T-cell (primary cell): ENCODE measurements at places on chromosomes 7 and 10. TPM values are rescaled to one million over a fixed set of nuclear protein-coding genes. Genes with fewer than 3 reads are reported as not detected.
A peak's percentile ranks its signal among the peaks of the same experiment; 100 is the strongest.

Gene HMX3
- total RNA-seq = not detected

DNA sequence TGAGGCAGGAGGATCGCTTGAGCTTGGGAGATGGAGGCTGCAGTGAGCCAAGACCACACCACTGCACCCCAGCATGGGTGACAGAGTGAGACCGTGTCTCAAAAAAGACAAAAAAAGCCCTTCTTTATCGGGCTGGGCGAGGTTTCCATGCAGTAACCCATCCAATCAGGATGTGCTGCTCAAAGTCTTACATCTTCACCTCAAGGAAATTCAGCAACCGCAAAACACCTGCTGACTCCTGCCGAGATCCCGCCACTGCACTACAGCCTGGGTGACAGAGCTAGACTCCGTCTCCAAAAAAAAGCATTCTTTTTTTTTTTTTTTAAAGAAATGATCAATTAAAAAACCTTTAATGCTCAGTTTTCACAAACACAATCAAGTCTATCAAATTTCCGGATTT lies 75.7 kb upstream of the KCTD7 start:
- no peak for DNase-seq

- no peak for DNase-seq
These were observed 248.1 kb downstream of the LRMDA start for GRCh38 chr10:75679536-75679935.

DNA sequence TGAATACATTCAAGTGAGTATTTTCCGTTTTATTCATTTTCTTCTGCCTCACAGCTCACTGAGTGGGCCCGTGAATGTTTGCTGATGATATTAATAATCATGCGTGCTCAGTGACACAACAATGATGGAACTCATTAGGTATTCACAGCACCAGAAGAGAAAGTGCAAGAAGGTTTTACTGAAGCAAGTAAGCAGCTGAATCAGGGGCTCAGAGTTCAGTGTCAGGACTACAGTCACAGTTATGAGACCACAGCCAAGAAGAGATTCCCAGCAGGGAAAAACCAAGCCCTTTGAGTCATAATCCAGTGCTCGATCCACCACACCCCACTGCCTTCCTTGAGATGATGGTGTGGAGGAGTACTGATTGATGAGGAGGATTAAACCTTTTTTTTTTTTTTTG lies 247.4 kb downstream of the KIAA1217 start:
- DNase-seq = no peak

- no peak for DNase-seq
These were observed 129.2 kb downstream of the BBS9 start for GRCh38 chr7:33258491-33258951.

GRCh38 chr7:12951397-12951801 lies 264.0 kb downstream of the ARL4A start:
- DNase-seq = no peak

GRCh38 chr7:92639966-92640365 lies 49.8 kb upstream of the FAM133B start:
- DNase-seq = no peak

DNA sequence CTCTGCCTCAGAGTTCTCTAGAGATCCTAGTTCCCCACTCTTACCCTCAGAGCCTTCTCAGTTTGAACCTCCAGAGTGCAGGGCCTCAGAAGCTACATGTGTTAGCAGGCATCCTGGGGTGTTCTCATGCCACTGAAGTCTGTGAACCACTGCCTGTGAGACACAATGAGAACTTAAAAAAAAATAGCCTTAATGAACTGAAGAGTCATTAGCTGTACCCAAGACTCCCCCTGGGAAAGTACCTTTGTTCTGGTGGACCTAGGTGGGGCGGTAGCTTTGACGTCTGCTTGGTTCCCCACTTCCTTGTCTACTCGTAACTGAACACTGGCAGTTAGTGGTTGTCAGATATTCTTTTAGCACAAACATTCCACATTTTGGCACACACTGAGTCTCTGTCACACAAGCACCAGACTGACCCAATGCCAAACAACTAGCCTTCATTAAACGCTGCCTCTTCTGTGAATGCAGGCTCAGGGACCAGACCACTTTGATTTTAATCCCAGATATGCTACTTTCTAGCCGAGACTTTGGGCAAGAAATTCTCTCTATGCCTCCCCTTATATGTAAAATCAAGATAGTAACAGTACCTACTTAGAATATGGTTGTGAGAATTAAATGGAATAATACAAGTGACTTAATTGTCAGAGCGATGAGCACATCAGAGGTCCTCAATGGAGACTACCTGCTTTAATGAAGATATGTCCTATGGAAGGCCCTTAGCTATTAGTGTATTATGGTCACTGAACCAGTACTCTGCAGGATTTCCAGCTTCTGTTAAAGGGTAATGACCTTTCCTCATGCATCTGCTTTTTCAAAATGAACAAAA lies 75.3 kb upstream of the CC2D2B start:
- DNase-seq = peak; percentile 34

DNA sequence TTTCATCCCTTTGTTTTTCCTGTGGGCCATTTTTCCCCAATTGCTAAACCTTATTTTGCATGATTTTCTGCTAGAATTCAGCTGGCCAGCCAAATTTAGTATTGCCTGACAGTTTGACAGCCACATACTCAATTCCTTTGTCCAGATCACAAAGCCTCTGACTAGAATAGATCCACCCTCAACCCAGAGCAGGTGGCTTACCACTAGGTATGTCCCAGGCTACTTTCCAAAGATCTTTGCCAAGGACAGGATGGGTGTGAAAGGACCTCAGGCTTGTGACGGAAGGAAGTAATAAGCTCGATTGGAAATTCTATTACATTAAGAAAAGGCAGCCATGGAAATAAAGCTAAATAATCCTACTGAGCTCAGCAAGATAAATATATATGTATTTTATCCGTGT lies 50.6 kb upstream of the AGK start:
- no peak for DNase-seq

DNA sequence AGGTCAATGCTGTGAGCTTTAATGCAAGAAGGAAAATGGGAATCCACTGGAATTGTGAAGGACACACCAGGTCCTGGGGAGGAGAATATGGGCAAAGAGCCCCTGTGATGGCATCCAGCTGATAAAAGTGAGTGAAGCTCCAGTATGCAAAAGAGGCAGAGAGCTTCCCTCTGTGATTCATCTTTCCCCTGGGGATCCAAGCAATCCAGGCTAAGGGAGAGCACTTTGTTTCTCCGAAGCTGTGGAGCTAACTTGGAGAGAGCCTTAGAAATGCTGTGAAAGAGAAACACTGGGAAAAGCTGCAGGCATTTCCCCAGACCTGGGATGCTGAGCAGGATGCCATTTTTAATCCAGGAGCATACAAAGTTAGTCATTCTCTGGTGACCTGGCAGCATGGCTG lies 489.5 kb downstream of the SH2D4B start:
- no peak for DNase-seq
